ENCODE measurements at places on chromosomes 2 and 18.

GRCh38 chr2:46329803-46330775 is 32.9 kb downstream of the EPAS1 start:
- no peak for DNase-seq

DNA sequence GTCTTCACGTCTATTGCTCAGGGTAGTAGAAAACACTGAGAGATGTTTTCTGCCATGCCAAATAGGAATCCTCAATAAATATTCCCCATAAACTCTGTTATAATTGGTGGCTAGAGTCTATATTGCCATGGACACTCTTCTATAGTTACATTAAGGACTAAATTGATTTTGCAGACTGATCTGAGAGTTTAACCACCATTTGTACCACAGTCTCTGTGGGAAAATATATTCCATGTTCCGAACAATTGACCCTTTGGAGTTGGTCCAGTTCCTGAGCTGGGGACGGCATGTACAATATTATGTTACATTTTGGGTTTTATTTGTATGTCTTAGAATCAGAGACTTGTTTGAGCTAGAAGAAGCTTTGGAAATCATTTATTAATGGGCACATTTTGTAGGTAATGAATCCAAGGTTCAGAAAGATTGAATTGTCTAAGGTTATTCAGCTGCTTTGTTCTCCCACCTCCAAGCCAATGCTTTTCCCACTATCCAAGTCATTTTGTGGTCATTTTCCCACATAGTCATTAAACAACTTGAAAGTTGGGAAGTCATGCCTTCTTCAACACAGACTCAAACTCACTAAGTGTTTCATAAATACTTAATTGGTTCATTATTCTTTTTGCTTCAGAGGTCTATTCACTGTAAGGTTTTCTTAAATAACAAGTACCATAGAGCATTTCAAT is 5.1 kb upstream of the PPP1CB start:
- no peak for DNase-seq

GRCh38 chr2:227720680-227721079 is 2.9 kb upstream of the SLC19A3 start:
- no peak for DNase-seq

GRCh38 chr2:217688494-217688893 is 314.3 kb downstream of the TNS1 start:
- DNase-seq, result no peak
